ENCODE measurements at places on chromosomes 11 and 22. TPM values are rescaled to one million over a fixed set of nuclear protein-coding genes. Genes with fewer than 3 reads are reported as not detected.

DNA sequence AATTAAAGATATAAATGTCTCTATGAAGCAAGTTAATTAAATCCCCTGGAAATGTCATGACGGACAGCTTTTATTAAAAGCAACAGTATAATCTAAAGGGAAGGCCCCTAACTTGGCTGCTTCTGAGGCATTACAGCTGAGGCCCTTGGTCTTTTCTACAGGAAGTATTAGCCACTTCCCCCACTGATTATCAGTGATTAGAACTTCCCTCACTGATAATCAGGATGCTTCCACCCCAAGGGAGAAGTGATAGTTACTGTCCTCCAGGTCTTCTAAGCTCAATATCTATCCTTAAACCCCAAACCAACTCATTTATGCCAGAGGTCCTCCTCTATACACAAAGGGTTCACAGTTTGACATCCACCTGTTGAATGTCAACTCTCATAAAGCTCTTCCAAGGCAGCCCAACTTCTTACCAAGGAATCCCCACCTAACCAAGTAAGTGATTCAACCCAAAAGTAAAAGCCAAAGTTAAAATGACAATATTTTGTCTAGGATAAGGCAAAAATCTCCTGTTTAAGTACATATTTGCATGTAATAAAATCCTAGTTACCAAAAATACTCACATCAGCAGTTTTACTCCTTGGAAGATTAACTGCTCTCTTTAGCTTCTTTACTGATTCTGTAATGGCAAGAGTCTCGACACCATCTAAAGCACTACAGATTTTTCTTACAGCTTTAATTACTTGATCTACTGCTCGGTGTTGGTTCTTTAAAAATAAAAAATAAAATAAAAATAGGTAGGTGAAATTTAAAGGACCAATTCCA lies 58.6 kb upstream of the RPS13 start:
- no peak overlapping the region for H3K27ac ChIP-seq
- no peaks in the 10 kb centered on the region for H3K36me3 ChIP-seq
- H3K4me3 ChIP-seq = no peak overlapping the region
- H3K4me1 ChIP-seq = no peaks in the 10 kb centered on the region
- DNase-seq = no peak

DNA sequence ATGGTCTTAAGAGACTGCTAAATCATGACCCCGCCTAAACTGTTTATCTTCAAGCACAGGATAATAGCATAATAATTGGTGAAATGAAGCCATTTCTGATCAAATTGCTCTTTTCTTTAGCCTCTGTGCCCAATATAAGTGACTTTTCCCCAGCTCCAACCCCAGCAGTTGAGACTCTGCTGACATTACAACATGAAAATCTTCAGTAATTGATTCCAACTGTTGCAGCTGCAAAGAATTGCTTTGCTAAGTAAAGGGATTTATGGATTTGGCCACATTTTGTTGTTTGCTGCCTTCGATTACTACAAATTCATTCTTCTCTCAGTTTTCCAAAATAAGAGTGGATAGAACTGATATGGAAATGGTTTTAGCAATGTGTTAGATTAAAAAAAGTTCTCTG lies 576.7 kb upstream of the LRRC4C start:
- no peaks in the 10 kb centered on the region for H3K36me3 ChIP-seq
- no peak overlapping the region for H3K27ac ChIP-seq
- no peaks in the 10 kb centered on the region for H3K4me1 ChIP-seq
- no peaks in the 10 kb centered on the region for H3K27me3 ChIP-seq
- no peak overlapping the region for H3K4me3 ChIP-seq
- DNase-seq = no peak

DNA sequence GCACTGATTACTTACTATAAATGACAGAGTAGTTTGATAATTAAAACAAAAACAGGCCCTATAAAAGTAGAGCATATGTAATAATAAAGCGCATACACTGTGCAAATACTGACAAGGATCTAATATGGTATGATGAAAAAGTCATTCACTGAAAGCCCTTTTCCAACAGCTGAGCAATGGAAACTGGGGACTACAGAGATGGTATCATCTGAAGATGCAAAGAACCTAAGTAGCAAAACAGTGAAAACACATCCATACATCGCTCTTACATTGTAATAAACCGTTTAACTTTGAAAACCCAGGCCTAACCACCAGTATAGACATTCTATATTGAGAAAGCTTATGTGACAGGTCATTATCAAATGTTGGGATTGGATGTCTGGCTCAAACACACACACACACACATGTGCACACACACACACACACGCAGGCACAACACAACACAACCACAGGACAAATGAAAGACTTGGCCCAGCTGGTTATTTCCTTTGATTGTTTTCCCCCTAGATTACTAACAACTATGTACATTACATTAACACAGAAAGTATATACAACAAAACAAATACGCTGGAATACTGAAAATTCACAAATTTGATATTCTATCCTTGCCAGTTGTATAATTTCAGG lies 119.5 kb downstream of the APOL5 start:
- H3K4me1 ChIP-seq = peaks cover 13% of the 10 kb centered on the region
- H3K36me3 ChIP-seq = no peaks in the 10 kb centered on the region
- DNase-seq = no peak
- no peak overlapping the region for H3K4me3 ChIP-seq
- H3K27me3 ChIP-seq = no peaks in the 10 kb centered on the region
- no peak overlapping the region for H3K27ac ChIP-seq

The DCDC1 gene
- 0.51 TPM for total RNA-seq

The CALCA gene
- not detected for total RNA-seq

The VWCE gene
- 5.6 TPM for total RNA-seq

DNA sequence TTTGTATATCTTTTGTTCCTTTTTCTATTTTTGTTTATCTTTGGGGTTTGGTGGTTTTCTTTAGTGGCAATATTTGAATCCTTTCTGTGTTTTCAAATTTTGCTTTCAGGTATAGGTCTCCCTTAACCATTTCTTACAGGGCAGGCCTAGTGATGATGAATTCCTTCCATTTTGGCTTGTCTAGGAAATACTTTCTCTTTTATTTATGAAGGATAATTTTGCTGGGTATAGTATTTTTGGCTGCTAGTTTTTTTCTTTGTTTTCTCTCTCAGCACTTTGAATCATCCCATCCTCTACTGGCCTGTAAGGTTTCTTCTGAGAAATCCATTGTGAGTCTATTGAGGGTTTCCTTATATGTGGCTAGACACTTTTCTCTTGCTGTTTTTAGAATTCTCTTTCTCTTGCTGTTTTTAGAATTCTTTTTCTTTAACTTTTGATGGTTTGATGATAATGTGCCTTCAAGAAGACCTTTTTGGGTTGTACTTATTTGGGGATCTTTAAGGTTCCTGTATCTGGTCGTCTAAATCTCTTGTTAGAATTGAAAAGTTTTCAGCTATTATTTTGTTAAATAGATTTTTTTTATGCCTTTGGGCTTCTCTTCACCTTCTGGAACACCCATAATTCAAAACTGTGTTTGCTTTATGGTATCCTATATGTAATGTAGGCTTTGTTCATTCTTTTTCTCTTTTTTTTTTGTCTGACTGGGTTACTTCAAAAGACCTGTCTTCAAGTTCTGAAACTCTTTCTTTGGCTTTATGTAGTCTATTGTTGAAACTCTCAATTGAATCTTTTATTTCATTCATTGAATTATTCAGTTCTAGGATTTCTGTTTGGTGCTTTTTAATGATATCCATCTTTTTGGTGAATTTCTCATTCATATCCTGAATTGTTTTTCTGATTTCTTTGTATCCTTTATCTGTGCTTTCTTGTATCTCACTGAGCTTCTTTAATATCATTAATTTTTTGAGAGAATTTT lies 24.5 kb downstream of the CFAP300 start:
- H3K4me3 ChIP-seq = no peak overlapping the region
- no peak overlapping the region for H3K27ac ChIP-seq
- no peaks in the 10 kb centered on the region for H3K4me1 ChIP-seq
- DNase-seq = no peak

DNA sequence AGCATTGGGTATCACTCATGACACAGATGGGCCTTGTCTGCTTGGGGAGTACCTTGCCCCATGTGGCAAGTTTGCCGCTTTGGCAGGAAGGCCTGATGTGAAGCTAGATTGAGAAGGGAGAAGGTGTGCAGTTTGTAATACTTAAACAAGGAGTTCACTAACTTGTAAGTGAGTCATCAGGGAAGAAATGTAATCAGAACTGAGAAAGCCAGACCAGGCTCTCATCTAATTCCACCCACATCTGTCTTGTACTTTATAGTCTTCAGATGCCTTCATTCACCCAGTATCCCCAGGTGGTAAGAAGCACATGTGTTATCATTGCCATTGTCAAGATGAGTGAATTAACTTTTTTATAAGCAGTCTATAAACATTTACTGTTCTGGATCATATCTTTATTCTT lies 116.0 kb upstream of the DDI1 start:
- H3K36me3 ChIP-seq = no peaks in the 10 kb centered on the region
- no peaks in the 10 kb centered on the region for H3K27me3 ChIP-seq
- no peak overlapping the region for H3K27ac ChIP-seq
- H3K4me1 ChIP-seq = peaks cover 5% of the 10 kb centered on the region
- no peak overlapping the region for H3K4me3 ChIP-seq
- DNase-seq = no peak

GRCh38 chr11:77065878-77066228 lies 918 bp upstream of the CAPN5 start:
- H3K27ac ChIP-seq = peak overlapping the region; percentile 51
- H3K27me3 ChIP-seq = no peaks in the 10 kb centered on the region
- peak overlapping the region; percentile 48 for H3K4me3 ChIP-seq
- no peaks in the 10 kb centered on the region for H3K4me1 ChIP-seq
- no peak for DNase-seq

The KRTAP5-9 gene
- 0.57 TPM for total RNA-seq

DNA sequence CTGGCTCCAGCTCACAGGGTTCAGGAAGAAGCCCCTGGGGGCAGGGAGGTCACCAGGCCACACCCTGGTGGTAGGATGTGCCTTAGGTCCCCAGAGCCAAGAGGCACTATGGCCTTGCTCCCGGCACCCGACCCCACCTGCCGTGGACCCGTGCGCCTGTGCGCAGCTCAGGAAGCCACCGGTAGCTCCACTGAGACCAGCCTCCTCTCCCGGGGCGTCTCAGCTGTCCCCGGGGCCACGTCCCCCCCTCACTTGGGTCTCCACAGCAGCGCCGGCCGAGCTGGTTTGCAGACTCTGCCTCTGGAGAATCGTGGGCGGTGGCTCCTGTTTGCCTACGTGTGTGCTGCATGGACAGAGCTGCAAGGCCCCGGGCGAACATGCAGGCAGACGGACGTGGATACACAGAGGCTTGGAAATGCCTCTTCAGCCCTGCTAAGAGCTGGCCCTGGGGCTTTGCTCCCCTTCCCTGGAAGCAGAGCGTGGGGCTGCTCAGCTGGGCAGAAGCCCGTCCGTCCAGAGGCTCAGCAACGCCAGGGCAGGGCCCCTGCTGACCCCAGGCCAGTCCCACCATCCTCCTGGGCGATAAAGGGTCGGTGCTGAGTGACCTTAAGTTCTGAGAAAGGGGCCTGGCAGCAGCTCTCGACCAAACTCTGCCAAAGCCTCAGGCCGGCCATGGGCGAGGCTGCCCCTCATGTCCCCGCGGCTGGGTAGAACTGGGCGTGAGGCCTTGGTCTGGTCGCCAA lies 15.3 kb upstream of the MUC5B start:
- no peaks in the 10 kb centered on the region for H3K27me3 ChIP-seq
- no peaks in the 10 kb centered on the region for H3K36me3 ChIP-seq
- DNase-seq = peak; percentile 44
- no peak overlapping the region for H3K27ac ChIP-seq
- no peaks in the 10 kb centered on the region for H3K4me1 ChIP-seq
- no peak overlapping the region for H3K4me3 ChIP-seq

The TRIM44 gene
- 63.3 TPM for total RNA-seq

- H3K4me3 ChIP-seq = no peak overlapping the region
- no peak for DNase-seq
- H3K4me1 ChIP-seq = no peaks in the 10 kb centered on the region
- H3K27ac ChIP-seq = no peak overlapping the region
These were observed 34.3 kb downstream of the DBX1 start for GRCh38 chr11:20125927-20126326.

DNA sequence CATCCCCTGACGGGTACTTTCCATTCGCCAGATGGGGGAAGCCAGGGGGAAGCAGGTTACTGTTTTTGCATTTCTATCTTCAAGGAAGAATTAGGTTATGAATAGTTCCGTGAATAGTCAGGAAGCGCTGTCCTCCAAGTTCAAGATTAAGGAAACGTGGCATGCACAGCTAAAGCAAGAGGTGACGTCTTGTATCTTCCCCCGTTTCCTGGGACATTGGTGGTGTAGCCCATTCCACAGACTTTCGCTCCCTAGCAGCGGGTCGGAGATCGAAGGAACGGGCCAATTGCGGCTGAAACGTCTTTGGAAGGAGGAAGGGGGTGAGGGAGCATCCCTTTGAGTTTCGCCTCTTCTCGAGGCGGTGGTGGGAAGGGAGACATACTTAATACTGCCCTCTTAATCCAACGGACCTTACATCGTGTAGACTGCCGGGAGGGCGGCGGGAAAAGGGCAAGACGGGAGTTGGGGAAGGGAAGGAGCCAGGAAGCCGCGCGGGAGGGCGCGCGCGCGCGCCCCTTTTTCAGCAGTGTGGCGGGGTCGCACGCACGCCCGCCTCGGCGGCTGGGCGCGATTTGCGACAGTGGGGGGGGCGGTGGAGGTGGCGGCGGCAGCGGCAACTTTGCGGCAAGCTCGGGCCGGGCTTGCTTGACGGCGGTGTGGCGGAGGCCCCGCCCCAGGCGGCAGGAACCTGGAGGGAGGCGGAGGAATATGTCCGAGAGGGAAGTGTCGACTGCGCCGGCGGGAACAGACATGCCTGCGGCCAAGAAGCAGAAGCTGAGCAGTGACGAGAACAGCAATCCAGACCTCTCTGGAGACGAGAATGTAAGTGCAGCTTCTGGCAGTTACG lies at the start of gene EED:
Gene EED, plus strand, starts transcription at position 232 of the 847 bp plus-strand sequence. Its CDS starts 477 bp downstream, at position 709.
- no peaks in the 10 kb centered on the region for H3K36me3 ChIP-seq
- peaks cover 5% of the 10 kb centered on the region for H3K4me1 ChIP-seq
- peak; percentile 98 for DNase-seq
- peak within 1 kb of the TSS; percentile 87 for H3K27ac ChIP-seq

GRCh38 chr11:89625171-89625570 lies 84.9 kb upstream of the TRIM77 start:
- H3K4me1 ChIP-seq = no peaks in the 10 kb centered on the region
- no peak for DNase-seq

DNA sequence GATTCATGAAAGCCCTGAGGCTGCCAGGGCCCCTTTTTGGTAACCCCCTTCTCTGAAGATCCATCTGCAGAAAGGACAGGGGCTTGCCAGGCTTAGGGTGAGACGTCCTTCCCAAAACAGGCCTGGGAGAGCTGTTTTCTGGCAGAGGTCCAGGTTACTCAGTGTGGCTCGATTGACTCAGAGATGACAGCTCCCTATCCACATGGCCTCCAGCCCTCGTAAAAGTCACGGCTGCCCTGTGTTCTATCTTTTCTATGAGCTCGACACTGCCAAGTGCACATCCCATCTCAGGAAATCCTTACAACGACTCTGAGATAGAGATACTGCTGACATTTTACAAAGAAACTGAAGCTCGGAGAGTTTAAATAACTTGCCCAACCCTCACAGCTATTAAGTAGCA lies 20.4 kb downstream of the ADAMTS8 start:
- H3K4me3 ChIP-seq = no peak overlapping the region
- no peaks in the 10 kb centered on the region for H3K27me3 ChIP-seq
- DNase-seq = no peak
- H3K27ac ChIP-seq = no peak overlapping the region

Measured in aorta (tissue), 5 donors.